ENCODE measurements at places on chromosomes 13 and 19. TPM values are rescaled to one million over a fixed set of nuclear protein-coding genes. Genes with fewer than 3 reads are reported as not detected.

URAD gene
- 23.9 TPM for total RNA-seq

CNN1 gene
- 71.6 TPM for total RNA-seq

COL5A3 gene
- total RNA-seq: 1.9 TPM

IGFL2 gene
- 0.38 TPM for total RNA-seq

PRRG2 gene
- total RNA-seq: 9.1 TPM

PCDH20 gene
- 6.3 TPM for total RNA-seq

ZNF534 gene
- not detected for total RNA-seq

PSG7 gene
- not detected for total RNA-seq

IL4I1 gene
- 1.2 TPM for total RNA-seq

SAMD1 gene
- total RNA-seq: 39.8 TPM

MIR17HG gene
- total RNA-seq: 5.3 TPM

CYP4F8 gene
- not detected for total RNA-seq

MCF2L gene
- total RNA-seq: 53.9 TPM

ODAD3 gene
- 0.28 TPM for total RNA-seq

SPACA4 gene
- not detected for total RNA-seq

RASA3 gene
- total RNA-seq: 8.4 TPM

DKKL1 gene
- not detected for total RNA-seq

FCAR gene
- total RNA-seq: 0.76 TPM

PROZ gene
- not detected for total RNA-seq

CGB8 gene
- not detected for total RNA-seq

ADGRL1 gene
- 29.2 TPM for total RNA-seq

ZIC5 gene
- not detected for total RNA-seq

C19orf85 gene
- not detected for total RNA-seq

PAK4 gene
- total RNA-seq: 54.4 TPM

TRPC4 gene
- total RNA-seq: 5.1 TPM

VSIG10L gene
- total RNA-seq: 1.6 TPM

ZNF835 gene
- 0.77 TPM for total RNA-seq

ELSPBP1 gene
- not detected for total RNA-seq

SLC1A6 gene
- not detected for total RNA-seq

CALR3 gene
- total RNA-seq: not detected

APOE gene
- 32.7 TPM for total RNA-seq

LGALS7 gene
- total RNA-seq: not detected

TEX29 gene
- total RNA-seq: not detected

TPTE2 gene
- total RNA-seq: not detected

BSG gene
- total RNA-seq: 695 TPM

ZNF83 gene
- total RNA-seq: 48.7 TPM

KL gene
- 0.84 TPM for total RNA-seq

LRRC4B gene
- total RNA-seq: 0.52 TPM

LIM2 gene
- not detected for total RNA-seq

ZBTB7A gene
- 104 TPM for total RNA-seq

CKM gene
- 2.0 TPM for total RNA-seq

F10 gene
- 3.5 TPM for total RNA-seq

HOMER3 gene
- total RNA-seq: 18.0 TPM

CPAMD8 gene
- total RNA-seq: 3.1 TPM

OXGR1 gene
- total RNA-seq: 0.54 TPM

UGGT2 gene
- total RNA-seq: 17.4 TPM

CEACAM7 gene
- 3,639 TPM for total RNA-seq

NKPD1 gene
- not detected for total RNA-seq

KLK12 gene
- 1.0 TPM for total RNA-seq

RELB gene
- 20.9 TPM for total RNA-seq

TMEM150B gene
- 62.1 TPM for total RNA-seq

TMEM255B gene
- 6.3 TPM for total RNA-seq

RXFP2 gene
- not detected for total RNA-seq

CD33 gene
- 6.9 TPM for total RNA-seq

ZNF528 gene
- 21.9 TPM for total RNA-seq

CACNG6 gene
- not detected for total RNA-seq

LIG1 gene
- total RNA-seq: 16.0 TPM

SYT3 gene
- 0.14 TPM for total RNA-seq

Measured in mucosa of descending colon (tissue), 3 donors.